HCT116 (cell line): ENCODE measurements at places on chromosomes 7 and 10. TPM values are rescaled to one million over a fixed set of nuclear protein-coding genes. Genes with fewer than 3 reads are reported as not detected.

DNA sequence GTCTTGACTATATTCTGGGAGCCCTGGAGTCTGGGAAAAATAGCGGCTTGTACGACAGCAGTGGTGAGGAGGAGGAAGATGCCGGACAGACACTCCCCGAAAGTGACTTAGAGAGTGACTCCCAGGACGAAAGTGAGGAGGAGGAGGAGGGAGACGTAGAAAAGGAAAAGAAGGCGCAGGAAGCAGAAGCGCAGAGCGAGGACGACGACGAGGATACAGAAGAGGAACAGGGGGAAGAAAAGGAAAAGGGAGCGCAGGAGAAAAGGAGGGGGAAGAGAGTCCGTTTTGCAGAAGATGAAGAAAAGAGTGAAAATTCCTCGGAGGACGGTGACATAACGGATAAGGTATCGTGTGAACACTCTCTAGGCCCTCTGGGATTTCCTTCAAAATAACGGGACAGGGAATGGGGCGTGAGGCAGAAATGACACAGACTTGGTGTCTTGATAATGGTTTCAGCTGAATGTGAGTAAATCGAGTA, 908 bp downstream of the NOM1 start:
- H3K27ac ChIP-seq: peak overlapping the region; percentile 78
- peaks cover 30% of the 10 kb centered on the region for H3K36me3 ChIP-seq
- DNase-seq: no peak
- peak overlapping the region; percentile 90 for H3K4me3 ChIP-seq

The ASB13 gene
- total RNA-seq: 25.9 TPM

DNA sequence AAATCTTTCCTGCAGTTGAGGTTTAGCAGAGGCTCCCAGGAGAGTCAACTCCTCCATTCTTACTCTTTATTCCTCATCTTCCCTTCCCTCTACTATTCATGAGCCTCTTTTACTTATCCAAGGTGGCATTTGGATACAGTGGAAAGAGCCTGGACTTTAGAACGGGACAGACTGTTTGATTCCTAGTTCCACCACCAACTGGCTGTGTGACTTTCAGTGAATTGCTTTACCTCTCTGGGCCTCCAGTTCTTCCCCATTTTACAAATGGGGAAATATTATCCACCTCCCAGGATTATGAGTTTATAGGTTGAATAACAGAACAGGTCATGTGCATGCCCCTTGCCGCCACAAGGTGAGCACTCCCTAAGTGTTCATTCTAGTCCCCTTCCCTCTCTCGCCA, 49.9 kb downstream of the ZNF503 start:
- peaks cover 19% of the 10 kb centered on the region for H3K4me1 ChIP-seq
- H3K27me3 ChIP-seq: no peaks in the 10 kb centered on the region
- no peak for DNase-seq
- no peak overlapping the region for H3K4me3 ChIP-seq

DNA sequence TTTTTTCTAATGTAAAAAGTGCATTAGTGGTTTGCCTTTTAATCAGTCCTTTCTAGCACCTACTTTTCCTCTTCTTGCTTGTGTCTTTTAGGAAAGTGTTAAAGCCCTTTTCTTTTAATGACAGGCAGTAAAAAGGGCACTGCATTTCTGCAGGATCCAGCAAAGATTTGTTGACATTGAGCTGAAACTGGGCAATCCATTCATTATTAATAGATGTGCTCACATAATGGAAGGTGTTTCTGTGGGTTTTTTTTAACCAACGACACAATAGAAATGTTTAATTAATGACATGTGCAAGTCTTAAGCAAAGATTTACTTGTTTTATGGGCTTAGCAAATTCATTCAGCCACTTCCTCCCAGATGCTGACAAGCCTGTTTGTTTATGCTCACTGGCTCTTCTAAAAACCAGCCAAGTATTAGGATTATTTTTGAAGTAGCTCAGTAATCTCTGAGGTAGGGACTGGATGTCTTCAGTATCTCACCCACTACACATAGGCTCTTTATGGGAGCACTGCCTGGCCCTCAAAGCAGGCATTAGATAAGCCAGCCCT, 1201.1 kb downstream of the SORCS1 start:
- H3K27ac ChIP-seq: no peak overlapping the region
- no peaks in the 10 kb centered on the region for H3K4me1 ChIP-seq
- DNase-seq: no peak
- no peaks in the 10 kb centered on the region for H3K36me3 ChIP-seq
- H3K27me3 ChIP-seq: no peaks in the 10 kb centered on the region

- DNase-seq: no peak
- no peaks in the 10 kb centered on the region for H3K36me3 ChIP-seq
- H3K27ac ChIP-seq: no peak overlapping the region
- H3K27me3 ChIP-seq: no peaks in the 10 kb centered on the region
Measured at GRCh38 chr10:28891058-28891713, 213.9 kb downstream of the BAMBI start.

DNA sequence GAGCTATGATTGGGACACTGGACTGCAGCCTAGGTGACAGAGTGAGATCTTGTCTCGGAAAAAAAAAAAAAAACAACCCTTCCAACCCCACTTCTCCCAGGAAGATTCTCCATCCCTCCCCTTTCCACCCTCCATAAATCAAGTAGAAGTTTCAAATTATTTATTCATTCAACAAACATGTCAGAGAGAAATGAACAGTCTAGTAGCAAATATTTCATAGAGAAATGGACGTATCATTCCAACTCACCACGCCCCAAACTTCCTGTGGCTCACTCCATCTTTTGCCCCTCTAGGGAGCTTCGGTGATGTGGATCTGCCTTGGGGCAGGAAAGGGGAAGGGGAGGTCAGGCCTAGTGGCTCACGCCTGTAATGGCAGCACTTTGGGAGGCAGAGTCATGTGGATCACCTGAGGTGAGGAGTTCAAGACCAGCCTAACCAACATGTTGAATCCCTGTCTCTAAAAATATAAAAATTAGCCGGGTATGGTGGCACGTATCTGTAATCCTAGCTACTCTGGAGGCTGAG, 638 bp upstream of the TRAPPC14 start:
- no peaks in the 10 kb centered on the region for H3K27me3 ChIP-seq
- peaks cover 37% of the 10 kb centered on the region for H3K4me1 ChIP-seq
- DNase-seq: no peak
- H3K4me3 ChIP-seq: peak overlapping the region; percentile 91
- peaks cover 9% of the 10 kb centered on the region; the same call in 1 of the 2 replicates for H3K36me3 ChIP-seq

- no peak overlapping the region for H3K27ac ChIP-seq
- peaks cover 6% of the 10 kb centered on the region; the same call in 1 of the 2 replicates for H3K27me3 ChIP-seq
- H3K4me1 ChIP-seq: no peaks in the 10 kb centered on the region
- no peak for DNase-seq
- H3K4me3 ChIP-seq: no peak overlapping the region
Measured at GRCh38 chr7:97732565-97733275, 834 bp downstream of the TAC1 start.

The FBXW4 gene
- 35.3 TPM for total RNA-seq

The GNB2 gene
- total RNA-seq: 246 TPM

DNA sequence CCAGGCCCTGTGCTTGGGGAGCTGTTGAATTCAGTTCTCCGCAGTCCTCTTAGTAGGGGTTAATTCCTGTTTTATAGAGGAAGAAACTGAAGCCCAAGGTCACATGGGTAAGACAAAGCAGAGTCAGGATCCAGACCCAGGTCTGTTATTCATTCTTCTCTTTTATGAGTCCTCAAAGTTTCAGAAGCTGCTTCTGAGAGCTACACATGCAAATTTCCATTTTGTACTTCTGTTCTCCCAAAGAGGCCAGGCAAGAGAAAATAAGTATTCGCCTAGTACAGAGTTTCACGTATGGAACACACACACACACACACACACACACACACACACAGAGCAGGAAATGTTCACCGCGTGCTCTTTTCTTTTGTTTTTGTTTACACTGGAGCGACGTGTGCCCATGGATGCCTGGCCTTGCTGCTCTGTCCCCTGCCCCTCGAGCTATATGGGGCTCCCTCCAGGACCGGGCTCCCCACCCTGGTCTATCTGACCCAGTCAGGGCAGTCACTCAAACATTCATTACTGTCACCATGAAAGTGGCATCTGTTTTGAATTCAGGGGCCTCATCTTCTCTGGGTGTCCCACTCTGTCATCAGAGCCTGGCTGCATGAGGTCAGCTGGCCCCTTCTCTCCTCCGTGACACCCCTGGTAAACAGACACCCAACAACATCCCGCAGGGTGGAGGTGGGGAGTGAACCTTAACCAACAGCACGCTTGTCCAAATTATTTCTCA, 84.4 kb downstream of the TNS3 start:
- DNase-seq: no peak
- H3K27ac ChIP-seq: no peak overlapping the region
- H3K27me3 ChIP-seq: no peaks in the 10 kb centered on the region
- no peaks in the 10 kb centered on the region for H3K36me3 ChIP-seq
- peaks cover 16% of the 10 kb centered on the region; the same call in 1 of the 2 replicates for H3K4me1 ChIP-seq

- DNase-seq: no peak
- H3K27ac ChIP-seq: no peak overlapping the region
- no peaks in the 10 kb centered on the region for H3K4me1 ChIP-seq
Measured at GRCh38 chr7:144908324-144908723, 72.5 kb upstream of the TPK1 start.

DNA sequence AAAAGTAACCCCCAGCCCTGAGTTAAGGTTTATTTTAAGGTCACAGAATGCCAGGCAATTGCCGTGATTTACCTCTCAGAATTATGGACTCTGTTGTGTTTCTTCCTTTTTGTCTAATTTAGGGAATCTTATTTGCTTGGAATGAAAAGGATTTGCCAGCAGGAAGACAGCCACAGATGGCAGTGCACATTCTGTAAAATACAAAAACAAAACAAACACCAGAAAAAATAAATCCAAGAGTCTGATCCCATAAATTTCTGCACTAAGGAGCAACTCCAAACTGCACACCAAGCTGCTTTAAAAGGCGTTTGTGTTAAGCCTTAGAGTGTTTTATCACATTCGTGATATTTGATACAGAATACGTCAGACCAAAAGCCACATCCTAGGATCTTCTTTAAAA, 199.0 kb upstream of the C7orf33 start:
- H3K4me3 ChIP-seq: no peak overlapping the region
- no peaks in the 10 kb centered on the region for H3K36me3 ChIP-seq
- no peaks in the 10 kb centered on the region for H3K4me1 ChIP-seq
- DNase-seq: no peak
- no peak overlapping the region for H3K27ac ChIP-seq
- peaks cover 7% of the 10 kb centered on the region; the same call in 1 of the 2 replicates for H3K27me3 ChIP-seq

DNA sequence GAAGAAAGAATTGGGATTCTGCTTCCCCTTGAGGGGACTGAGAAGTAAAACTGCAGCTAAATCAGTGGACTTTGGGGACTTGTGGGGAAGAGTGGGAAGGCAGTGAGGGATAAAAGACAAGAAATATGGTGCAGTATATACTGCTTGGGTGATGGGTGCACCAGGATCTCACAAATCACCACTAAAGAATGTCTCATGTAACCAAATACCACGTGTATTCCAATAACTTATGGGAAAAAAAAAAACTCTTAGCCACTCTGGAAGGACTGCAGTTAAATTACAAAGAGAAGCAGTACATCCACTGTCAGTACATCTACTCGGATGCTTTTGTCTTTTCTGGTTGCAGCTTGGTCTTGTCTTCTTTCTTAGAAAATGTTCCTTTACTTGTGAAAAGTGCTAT, 27.4 kb upstream of the GOT1 start:
- no peak overlapping the region for H3K27ac ChIP-seq
- no peaks in the 10 kb centered on the region for H3K4me1 ChIP-seq
- H3K27me3 ChIP-seq: peaks cover 36% of the 10 kb centered on the region; the same call in 1 of the 2 replicates
- H3K4me3 ChIP-seq: no peak overlapping the region
- no peaks in the 10 kb centered on the region for H3K36me3 ChIP-seq

The ADAMTS14 gene
- 13.2 TPM for total RNA-seq

DNA sequence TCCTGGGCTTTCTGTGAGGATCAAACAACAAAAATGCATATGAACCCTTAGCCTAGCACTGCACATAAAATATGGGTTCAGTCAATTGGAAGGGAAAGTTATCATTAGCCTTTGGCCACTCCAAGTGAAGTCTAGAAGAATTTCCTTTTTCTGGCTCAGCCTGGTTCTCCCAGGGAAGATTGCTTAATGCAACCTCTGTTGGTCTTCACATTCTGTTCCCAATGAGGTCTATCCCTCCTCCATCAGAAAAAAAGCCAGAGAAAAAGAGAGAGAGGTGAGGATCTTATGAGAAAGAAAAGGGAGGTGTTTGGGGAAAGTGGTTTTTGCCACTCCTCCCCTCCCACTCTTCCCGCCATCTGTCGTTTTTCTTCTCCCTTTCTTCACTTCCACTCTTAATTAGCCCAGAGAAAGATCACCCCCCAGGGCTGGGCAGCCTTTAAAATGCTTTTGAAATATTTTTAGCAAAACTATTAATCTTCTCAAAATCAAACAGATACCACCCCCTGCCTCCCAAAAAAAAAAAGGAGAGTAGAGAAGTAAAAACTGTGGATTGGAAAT, 31.1 kb downstream of the CPVL start:
- no peaks in the 10 kb centered on the region for H3K27me3 ChIP-seq
- H3K27ac ChIP-seq: no peak overlapping the region
- no peaks in the 10 kb centered on the region for H3K36me3 ChIP-seq
- DNase-seq: no peak
- H3K4me3 ChIP-seq: no peak overlapping the region

The FAM200A gene
- 4.7 TPM for total RNA-seq

GRCh38 chr10:86857128-86857721, 100.2 kb downstream of the MMRN2 start:
- no peaks in the 10 kb centered on the region for H3K27me3 ChIP-seq
- H3K4me1 ChIP-seq: no peaks in the 10 kb centered on the region
- no peak for DNase-seq
- H3K27ac ChIP-seq: no peak overlapping the region
- H3K4me3 ChIP-seq: no peak overlapping the region
- H3K36me3 ChIP-seq: no peaks in the 10 kb centered on the region

- H3K4me1 ChIP-seq: no peaks in the 10 kb centered on the region
- no peak for DNase-seq
- no peaks in the 10 kb centered on the region for H3K36me3 ChIP-seq
- no peak overlapping the region for H3K4me3 ChIP-seq
Measured at GRCh38 chr10:37865957-37866803, 8.8 kb upstream of the ZNF248 start.

- no peaks in the 10 kb centered on the region for H3K27me3 ChIP-seq
- DNase-seq: no peak
- no peak overlapping the region for H3K4me3 ChIP-seq
- no peaks in the 10 kb centered on the region for H3K36me3 ChIP-seq
Measured at GRCh38 chr10:132886211-132887099, 55.9 kb downstream of the CFAP46 start.

DNA sequence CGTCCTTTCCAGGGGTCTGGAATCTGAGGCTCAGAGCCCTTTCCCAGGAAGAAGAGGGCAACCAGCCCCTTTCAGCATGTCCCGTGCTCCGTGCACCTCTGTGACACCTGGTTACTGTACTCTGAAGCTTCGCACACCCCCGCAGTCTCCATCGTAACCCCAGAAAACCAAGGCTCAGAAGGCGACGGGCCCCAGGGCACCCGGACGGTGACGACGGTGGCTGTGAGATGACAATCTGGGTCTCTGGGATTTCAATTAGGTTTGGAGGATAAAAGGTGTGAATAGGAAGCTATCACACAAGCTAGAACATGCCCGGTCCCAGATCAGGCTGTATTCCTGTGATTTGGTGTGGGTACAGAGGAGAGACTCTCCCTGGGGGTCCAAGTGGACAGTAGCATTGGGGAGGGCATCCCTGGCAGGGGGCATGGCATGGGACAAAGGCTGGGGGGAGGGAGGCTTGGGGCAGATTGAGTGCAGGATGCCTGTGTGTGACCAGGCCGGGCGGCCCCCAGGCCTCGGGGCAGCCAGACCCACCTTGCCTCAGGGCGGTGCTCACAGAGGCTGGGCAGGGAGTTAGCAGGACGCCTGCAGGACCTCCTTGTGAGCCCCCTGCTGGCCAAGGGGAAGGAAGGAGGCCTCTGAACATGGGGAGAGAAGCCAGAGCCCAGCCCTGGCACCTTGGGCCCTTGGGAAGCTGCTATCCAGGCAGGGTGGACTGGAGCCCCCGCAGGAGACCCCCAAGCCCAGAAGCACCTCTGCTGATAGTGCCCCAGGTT, 23.4 kb upstream of the PSMG3 start:
- H3K4me3 ChIP-seq: no peak overlapping the region
- no peaks in the 10 kb centered on the region for H3K4me1 ChIP-seq
